GM23248 (cell line): ENCODE measurements at places on chromosomes 5 and 9.

- DNase-seq: no peak
- no peaks in the 10 kb centered on the region for H3K4me1 ChIP-seq
- H3K36me3 ChIP-seq: no peaks in the 10 kb centered on the region
- H3K27me3 ChIP-seq: no peaks in the 10 kb centered on the region
- H3K27ac ChIP-seq: no peak overlapping the region
- H3K4me3 ChIP-seq: no peak overlapping the region
Measured at GRCh38 chr5:50843091-50843490, 176.7 kb downstream of the PARP8 start.

DNA sequence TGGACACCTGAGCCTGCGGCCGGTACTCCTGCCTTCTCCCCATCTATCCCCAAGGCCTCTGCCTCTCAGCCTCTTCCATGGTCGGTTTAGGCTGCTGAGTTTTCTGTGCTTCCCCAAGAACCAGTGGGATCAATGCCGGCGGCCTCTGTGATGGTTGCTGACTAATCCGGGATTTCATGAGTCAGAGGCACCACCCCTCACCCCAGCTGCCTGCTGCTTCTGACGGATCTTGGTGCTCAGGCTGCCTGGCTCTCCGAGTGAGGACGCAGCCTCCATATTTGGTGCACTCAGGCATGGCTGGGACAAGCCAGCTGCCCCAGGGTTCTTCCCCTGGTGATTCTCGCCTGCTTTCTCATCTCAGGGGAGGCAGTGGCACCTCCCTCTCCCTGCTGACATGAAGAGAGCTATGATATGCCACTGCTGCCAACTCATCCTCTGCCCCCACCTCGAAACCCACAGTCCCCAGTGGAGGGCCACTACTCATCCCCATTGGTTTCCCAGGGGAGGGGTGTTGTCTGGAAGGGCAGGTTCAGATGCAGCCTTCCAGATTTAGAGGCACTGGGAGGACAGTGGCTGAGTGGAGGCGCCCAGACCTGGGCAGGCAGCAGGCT lies 3.3 kb upstream of the MAN1B1 start:
- H3K27me3 ChIP-seq: no peaks in the 10 kb centered on the region
- H3K36me3 ChIP-seq: 0 out of 2 replicates have a peak, but pooled peaks cover 2% of the 10 kb centered on the region
- peak; percentile 98 for DNase-seq
- peak overlapping the region; percentile 80 for H3K27ac ChIP-seq

DNA sequence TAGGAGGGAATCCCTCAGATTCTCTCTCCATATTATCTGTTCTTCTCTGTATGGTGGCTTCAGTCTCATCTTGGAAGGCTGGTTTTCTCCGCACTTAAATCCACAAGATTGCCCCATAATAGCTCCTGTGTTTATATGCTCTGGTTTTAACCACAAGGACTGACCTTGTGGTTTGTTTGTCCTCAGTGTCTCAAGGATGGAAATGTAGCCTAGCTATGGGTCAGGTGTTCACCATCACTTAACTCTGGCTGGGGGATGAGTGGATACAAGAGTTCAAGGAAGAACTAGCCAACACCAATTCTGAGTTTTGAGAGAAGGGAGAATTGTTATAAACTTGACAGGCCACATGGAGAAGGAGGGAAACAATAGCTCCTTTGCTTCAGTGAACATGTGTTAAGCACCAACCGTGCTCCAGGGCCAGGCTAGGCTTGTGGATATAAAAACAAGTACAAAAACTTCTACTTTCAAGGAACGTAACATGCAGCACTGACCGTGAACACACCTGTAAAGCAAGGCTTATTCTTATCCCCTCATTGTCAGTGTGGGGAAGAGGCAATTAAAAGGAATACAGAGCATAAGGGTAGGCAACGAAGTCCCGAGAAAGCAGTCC lies 75.6 kb upstream of the VLDLR start:
- H3K27me3 ChIP-seq: no peaks in the 10 kb centered on the region
- H3K4me3 ChIP-seq: no peak overlapping the region
- DNase-seq: no peak

- H3K27ac ChIP-seq: no peak overlapping the region
- DNase-seq: no peak
- H3K27me3 ChIP-seq: no peaks in the 10 kb centered on the region
- peak overlapping the region; percentile 96 for H3K4me3 ChIP-seq
Measured at GRCh38 chr9:135502168-135502872, 1.8 kb downstream of the MRPS2 start.

DNA sequence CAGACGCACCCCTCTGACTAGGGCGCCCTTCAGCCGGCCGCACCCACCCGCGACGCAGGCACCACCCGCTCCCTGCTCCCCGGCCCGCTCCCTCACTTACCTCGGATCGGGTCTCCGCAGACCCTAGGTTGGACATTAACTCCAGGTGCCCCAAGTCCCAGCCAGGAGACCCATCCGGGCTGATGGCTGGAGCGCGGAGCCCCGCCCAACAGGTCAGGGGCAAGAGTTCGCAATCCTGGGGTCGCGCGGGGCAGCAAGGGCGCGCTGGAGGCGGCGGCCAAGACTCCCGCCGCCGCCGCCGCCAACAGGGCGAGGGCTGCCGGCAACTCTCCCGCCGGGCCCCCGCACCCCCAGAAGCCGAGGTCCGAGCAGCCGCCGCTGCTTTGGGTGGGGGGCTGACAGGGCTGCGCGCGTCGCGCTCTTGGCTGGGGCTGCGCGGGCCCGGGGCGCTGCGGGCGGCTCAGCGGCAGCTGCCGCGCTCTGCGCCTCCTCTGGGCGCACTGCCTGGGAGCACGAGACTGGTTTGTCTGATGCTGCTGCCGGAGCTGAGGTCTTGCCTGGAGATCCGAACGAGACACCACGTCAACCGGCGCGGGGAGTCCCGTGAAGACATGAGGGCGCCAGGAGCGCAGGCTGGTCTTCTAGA lies at the start of gene GDNF:
Gene GDNF, minus strand, starts transcription at position 635 of the 646 bp plus-strand sequence. CDS start 5,245 bp downstream, outside the sequence.
- peak within 1 kb of the TSS; percentile 90 for H3K4me3 ChIP-seq
- H3K27ac ChIP-seq: peak within 1 kb of the TSS; percentile 79
- DNase-seq: peak; percentile 88
- H3K4me1 ChIP-seq: peaks cover 7% of the 10 kb centered on the region

- H3K27me3 ChIP-seq: no peaks in the 10 kb centered on the region
- peaks cover 15% of the 10 kb centered on the region; the same call in 1 of the 2 replicates for H3K4me1 ChIP-seq
- peak within 1 kb of the TSS; percentile 96 for H3K27ac ChIP-seq
- H3K36me3 ChIP-seq: no peaks in the 10 kb centered on the region; the same call in 1 of the 2 replicates
Measured at GRCh38 chr9:112380102-112380824, at the start of gene HSDL2. Gene HSDL2 (plus strand): TSS chr9:112380108. CDS start chr9:112380164, 56 bp downstream.
